MCF 10A (cell line): ENCODE measurements at places on chromosomes 3 and 15. TPM values are rescaled to one million over a fixed set of nuclear protein-coding genes. Genes with fewer than 3 reads are reported as not detected.

Gene XCR1
- total RNA-seq = not detected in 2 replicates

Gene C3orf38
- 21.7 and 23.4 TPM in 2 replicates for total RNA-seq

Gene IGSF10
- not detected in 2 replicates for total RNA-seq

Gene HRG
- total RNA-seq = 0.16 and 0.20 TPM in 2 replicates

Gene PATL2
- total RNA-seq = 0.16 and 0.71 TPM in 2 replicates

Gene CP
- total RNA-seq = 0.37 TPM in 1 of 2 replicates, not detected in the other

DNA sequence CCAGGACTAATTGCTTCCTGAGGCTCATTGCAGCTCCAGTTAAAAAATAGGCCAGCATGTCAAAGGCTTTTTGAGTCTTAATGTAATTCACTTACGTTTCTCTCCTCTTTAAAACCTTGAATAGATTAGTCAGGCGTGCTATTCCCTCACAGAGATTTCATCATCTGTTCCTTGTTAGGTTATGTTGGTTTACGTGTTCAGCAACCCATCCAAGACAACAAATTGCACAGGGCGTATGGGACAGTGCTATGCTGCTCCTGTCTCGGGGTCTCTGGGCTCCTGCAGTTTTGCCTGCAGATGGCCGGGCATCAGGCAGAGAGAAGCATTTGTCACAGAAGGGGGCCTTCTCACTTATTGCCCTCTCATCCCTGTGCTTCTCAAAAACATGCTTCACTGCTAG lies 117.1 kb downstream of the CHDH start:
- H3K4me1 ChIP-seq = no peaks in the 10 kb centered on the region
- no peaks in the 10 kb centered on the region for H3K36me3 ChIP-seq
- DNase-seq = no peak
- peaks cover 32% of the 10 kb centered on the region for H3K27me3 ChIP-seq
- H3K4me3 ChIP-seq = no peak overlapping the region

- no peak for DNase-seq
- H3K36me3 ChIP-seq = peaks cover 44% of the 10 kb centered on the region
- peaks cover 12% of the 10 kb centered on the region for H3K4me1 ChIP-seq
Measured at GRCh38 chr3:11563865-11564185, 79.9 kb downstream of the VGLL4 start.

GRCh38 chr15:91865486-91865885 lies 12.0 kb downstream of the SLCO3A1 start:
- peaks cover 8% of the 10 kb centered on the region for H3K36me3 ChIP-seq
- peak overlapping the region; percentile 90 for H3K27ac ChIP-seq
- H3K27me3 ChIP-seq = no peaks in the 10 kb centered on the region
- H3K4me1 ChIP-seq = peaks cover 29% of the 10 kb centered on the region
- no peak overlapping the region for H3K4me3 ChIP-seq

DNA sequence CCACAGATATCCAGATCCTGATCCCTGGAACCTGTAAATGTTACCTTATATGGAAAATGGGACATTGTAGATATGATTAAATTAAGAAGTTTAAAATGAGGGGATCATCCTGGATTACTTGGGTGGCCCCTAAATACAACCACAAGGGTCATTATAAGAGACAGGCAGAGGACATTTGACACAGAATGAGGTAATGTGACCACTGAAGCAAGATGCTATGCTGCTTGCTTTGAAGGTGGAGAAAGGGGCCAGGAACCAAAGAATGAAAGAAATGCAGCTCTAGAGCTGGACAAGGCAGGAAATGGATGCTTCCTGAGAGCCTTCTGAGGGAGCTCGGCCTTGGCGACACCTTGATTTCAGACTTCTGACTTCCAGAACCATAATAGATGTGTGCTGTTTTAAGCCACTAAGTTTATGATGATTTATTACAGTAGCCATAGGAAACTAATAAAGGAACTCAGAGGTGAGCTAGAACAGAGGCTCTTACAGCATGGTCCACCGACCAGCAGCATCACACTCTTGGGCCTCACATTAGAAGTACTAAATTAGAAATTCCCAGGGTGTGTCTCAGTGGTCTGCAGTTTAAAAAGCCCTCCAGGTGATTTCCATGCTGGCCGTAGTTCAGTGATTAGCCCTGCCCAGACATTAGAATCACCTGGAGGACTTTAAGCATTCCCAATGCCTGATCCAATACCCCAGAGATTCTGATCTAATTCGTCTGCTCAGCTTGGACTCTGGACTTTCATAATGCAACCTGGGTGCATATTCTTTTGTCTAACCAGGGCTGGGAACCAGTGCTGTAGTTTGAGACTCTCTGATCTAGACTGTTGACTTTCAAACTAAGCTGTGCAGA lies 7.5 kb downstream of the COLQ start:
- H3K36me3 ChIP-seq = no peaks in the 10 kb centered on the region
- H3K27me3 ChIP-seq = no peaks in the 10 kb centered on the region
- no peak overlapping the region for H3K4me3 ChIP-seq
- no peak for DNase-seq
- H3K27ac ChIP-seq = no peak overlapping the region
- no peaks in the 10 kb centered on the region for H3K4me1 ChIP-seq

GRCh38 chr3:60440869-60441268 lies 810.4 kb downstream of the FHIT start:
- no peak overlapping the region for H3K4me3 ChIP-seq
- no peaks in the 10 kb centered on the region for H3K4me1 ChIP-seq

- peaks cover 98% of the 10 kb centered on the region for H3K27me3 ChIP-seq
- peaks cover 11% of the 10 kb centered on the region for H3K4me1 ChIP-seq
- DNase-seq = peak; percentile 34
- H3K36me3 ChIP-seq = no peaks in the 10 kb centered on the region
Measured at GRCh38 chr15:37880009-37880834, 54.2 kb upstream of the TMCO5A start.

- peaks cover 7% of the 10 kb centered on the region for H3K36me3 ChIP-seq
- H3K4me1 ChIP-seq = peaks cover 11% of the 10 kb centered on the region
- no peaks in the 10 kb centered on the region for H3K27me3 ChIP-seq
- no peak for DNase-seq
- no peak overlapping the region for H3K4me3 ChIP-seq
- no peak overlapping the region for H3K27ac ChIP-seq
Measured at GRCh38 chr3:169054471-169054870, 609.0 kb downstream of the MECOM start.

DNA sequence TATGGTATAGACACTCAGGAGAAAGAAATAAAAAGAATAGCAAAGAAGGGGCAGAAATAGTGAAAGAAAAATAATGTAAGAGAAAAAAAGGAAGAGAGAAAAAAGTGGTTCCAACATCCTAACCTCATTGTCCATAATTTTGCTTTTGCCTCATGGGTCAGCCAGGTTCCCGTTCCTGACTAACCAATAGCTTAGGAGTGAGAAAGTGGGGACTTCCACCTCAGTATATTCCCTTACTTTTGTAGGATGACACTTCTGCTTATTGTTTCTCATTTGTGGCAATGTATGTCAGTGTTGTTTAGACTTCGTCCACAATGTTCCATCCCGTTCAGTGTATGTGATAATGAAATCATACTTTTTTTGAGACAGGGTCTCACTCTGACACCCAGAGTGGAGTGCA lies 9.3 kb upstream of the SLC12A8 start:
- no peak for DNase-seq
- no peaks in the 10 kb centered on the region for H3K4me1 ChIP-seq
- no peaks in the 10 kb centered on the region for H3K27me3 ChIP-seq
- no peak overlapping the region for H3K27ac ChIP-seq
